ENCODE measurements at places on chromosomes 3 and 15.

GRCh38 chr15:78312957-78313356 lies 13.5 kb upstream of the SKIC8 start:
- no peak for DNase-seq

DNA sequence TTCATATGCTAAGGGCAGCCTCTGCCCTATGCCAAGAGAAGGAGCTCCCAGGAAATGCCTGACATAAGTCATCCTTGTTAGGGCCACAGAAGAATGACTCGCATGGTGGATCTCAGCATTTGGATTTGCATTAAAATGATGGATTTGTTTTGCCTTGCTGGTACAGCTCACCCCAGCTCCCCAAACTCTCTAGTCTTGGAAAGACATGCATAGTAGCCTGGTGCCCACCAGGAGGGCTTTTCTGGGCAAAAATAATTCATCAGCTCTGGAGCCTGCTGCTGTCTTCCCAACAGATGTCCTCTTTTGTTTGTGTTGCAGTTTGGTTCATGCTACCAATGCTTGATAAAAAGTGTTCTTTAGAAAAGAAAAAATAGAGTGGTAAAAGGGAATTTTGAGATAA lies 833.0 kb downstream of the AGBL1 start:
- no peak for DNase-seq

DNA sequence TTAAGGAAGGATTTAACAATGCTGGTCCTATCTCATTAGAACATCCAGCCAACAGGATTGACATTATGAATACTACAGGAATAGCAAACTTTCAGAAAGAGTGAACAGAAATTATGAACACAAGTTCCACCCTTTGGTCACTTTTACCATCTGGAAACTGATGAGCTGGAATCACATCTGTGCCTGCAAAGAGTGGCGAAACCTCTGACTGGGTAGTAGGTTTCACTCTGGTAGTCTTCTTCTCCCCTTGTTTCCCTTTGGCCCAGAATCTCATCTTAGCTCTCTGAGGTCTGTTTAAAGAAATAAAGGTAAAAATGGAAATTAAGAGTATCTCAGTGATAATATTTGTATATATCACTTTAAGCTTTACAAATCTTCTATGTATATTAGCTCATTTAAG lies 73.1 kb downstream of the NR2E3 start:
- DNase-seq, result no peak

DNA sequence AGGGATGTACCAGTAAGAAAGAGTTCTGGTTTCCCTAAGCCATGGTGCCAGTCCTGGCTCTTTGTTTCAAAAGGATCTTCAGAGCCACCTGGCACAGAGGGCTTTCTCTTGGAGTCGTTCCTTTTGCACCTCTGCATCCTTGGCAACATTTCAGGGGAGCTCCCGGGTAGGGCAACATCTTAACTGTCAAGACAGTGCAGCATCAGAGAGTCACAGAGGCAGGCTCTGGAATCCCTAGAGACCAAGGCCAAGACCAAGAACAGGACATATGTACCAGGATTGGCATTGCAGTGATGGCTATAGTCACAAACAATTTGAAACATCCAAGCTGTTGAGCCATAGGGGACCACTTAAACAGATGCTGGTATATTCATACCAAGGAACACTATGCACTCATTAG lies 129.4 kb upstream of the ADPGK start:
- no peak for DNase-seq
